Stimulated activated CD8-positive, alpha-beta memory T cell treated with anti-CD3 and anti-CD28 coated beads, Interleukin-2, amount 100 ng/mL, for 1 hour (primary cell): ENCODE measurements at places on chromosomes 3 and 15.

GRCh38 chr3:79040701-79041100 is 727.1 kb downstream of the ROBO1 start:
- DNase-seq, result no peak

- no peak for DNase-seq
These were observed 74.7 kb downstream of the XXYLT1 start for GRCh38 chr3:195196266-195196665.

DNA sequence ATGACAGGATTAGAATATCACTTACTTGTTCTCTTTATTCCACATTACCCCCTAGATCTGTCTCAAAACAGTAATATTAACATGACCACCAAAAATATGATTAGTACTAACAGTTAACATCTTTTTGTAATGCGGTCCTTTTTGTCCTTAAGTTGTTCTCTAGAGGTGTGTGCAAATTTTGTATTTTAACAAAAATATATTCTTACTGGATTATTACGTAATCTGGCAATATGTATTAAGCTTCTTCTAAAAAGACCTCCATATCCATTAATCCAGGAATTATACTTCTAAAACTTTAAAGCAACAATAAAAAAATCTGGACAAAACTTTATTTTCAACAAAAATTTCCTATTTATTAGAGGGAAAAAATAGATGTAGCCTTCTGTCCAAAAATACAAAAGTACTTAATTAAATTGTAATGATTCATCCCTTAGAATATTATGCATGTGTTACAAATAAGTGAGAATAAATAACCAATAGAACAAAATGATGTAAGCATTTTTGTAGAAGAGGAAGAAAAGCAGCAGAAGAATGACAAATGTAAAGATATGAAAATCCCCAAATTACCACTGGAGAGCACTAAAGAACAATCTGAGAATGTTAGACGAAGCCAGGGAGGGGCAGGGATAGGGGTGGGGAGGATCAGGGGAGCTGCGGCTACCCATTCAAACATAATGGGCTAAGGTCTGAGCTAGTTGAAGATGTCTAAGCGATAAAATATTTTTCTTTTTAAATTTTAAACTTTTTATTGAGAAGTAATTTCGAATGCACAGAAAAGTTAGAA is 945.6 kb downstream of the MCTP2 start:
- no peak for DNase-seq

- DNase-seq, result no peak
These were observed 10.1 kb upstream of the CCDC80 start for GRCh38 chr3:112651071-112651470.

DNA sequence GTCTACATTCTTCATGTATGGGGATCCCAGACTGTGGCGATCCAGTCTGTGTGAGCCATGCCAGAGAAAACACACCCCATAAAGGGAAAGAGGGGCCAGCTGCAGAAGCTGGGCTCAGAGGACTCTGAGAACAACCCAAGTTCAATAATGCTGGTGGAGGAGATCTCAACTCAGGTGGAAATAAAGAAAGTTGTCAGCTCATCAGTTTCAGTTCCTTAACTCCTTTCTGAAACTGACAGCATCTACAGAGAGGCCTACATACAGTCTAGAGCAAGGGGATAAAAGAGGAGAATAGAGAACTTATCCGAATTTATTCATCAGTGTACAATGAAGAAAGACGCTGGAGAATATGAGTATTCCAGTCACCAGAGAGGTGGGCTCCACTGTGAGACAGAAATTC is 77.0 kb downstream of the NTRK3 start:
- DNase-seq, result no peak

- DNase-seq, result no peak
These were observed 62.2 kb upstream of the SEC22A start for GRCh38 chr3:123139522-123139921.

- no peak for DNase-seq
These were observed 302.5 kb downstream of the UNC13C start for GRCh38 chr15:54280726-54281125.
